ENCODE measurements at places on chromosomes 13 and 19. TPM values are rescaled to one million over a fixed set of nuclear protein-coding genes. Genes with fewer than 3 reads are reported as not detected.
A peak's percentile ranks its signal among the peaks of the same experiment; 100 is the strongest.

DNA sequence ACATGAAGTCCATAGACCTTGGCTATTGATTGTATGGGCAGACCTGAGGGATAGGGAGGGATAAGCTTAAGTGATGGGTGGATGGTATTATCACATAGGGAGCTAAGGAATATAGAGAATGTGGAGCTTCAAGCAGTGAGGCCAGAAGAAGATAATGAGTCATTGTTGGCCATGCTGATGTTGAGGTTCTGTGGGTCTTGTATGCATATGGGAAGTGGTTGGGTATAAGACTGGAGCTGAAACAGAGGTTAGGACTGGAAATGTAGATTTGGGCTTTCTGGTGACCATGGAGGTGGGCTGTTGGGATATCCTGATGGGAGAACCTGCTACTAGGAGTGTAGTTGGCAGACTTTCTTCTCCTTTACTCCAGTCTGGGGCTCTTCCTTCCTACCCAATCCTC, 73.7 kb upstream of the TSC22D1 start:
- no peak for DNase-seq

DNA sequence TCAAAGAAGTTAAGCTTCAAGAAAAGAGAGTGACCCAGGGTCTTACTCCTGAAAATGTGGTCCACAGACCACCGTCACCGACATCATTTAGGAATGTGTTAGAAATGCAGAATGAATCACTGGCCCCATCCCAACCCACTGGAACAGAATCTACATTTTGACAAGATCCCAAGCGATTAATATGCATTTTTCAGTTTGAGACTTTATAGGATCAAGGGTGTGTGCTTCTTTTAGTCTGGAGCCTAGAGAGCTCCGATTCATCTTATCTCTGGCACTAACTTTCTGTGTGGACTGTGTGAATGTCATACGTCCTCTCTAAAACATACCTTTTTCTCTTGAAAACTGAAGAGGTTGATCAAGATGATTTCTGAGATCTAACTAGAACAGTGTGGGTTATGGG, 484.8 kb downstream of the MYO16 start:
- DNase-seq = no peak

CCL25 gene
- total RNA-seq = 1.2 TPM

- DNase-seq = no peak
Measured at GRCh38 chr13:112776354-112776753, 86.5 kb downstream of the ATP11A start.

- DNase-seq = peak; percentile 84
Measured at GRCh38 chr19:41570639-41571112, 5.3 kb upstream of the CEACAM21 start.

- DNase-seq = no peak
Measured at GRCh38 chr13:48266701-48267639, 34.0 kb downstream of the ITM2B start.

CAPN12 gene
- total RNA-seq = 3.9 TPM

- DNase-seq = no peak
Measured at GRCh38 chr13:23844132-23844531, 45.1 kb downstream of the MIPEP start.

ZNF284 gene
- 1.7 TPM for total RNA-seq

DNA sequence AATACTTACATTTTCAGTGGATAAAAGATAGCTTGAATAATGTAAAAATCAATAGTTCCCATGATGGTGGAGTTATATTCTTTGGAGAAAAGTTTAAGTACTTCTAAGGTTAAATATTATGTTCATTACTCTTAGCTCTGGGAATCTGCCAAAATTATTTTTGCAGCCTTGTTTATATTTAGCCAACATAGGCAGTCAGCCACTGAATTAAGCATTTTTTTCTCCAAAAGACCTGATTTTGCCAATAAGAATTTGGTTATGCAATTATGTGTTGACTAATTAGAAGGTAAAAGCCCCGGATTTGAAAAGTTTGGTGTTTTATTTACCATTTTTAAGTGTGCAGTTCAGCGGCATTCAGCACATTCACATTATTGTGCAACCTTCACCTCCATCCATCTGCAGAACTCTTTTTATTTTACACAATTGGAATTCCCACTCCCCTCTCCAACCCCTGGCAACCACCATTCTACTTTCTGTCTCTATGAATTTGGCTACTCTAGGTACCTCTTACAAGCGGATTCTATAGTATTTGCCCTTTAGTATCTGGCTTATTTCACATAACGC, 90.1 kb upstream of the C1QTNF9B start:
- no peak for DNase-seq

DNA sequence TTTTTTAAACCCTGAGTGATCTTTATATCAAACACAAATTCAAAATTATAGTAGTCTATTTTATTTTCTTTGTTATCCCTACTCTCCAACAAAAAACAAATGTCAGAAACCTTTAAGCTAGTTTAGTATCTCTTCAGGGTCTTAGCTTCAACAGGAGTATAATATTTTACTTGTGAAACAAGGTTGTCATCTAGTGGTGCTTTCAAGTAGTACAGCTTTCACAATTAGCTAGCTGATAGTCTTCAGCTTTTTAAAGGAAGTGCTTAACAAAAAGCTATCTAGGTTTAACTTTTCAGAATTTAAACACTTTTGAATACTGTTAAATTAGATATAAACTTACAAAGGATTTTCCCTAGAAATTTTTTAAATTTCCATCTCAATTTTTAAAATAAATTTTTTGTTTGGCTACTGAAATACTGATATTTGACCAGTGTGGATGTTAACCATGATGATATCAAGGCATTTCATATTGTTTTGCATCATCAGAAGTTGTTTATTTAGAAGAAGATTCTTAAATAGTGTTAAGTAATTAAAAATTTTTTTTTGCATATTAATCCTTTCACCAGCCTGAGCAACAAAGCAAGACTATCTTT, 34.2 kb downstream of the TDRD3 start:
- DNase-seq = no peak

- DNase-seq = no peak
Measured at GRCh38 chr13:83183439-83184149, 698.7 kb downstream of the SLITRK1 start.

UBAC2 gene
- total RNA-seq = 59.0 TPM

KLK4 gene
- not detected for total RNA-seq

DNA sequence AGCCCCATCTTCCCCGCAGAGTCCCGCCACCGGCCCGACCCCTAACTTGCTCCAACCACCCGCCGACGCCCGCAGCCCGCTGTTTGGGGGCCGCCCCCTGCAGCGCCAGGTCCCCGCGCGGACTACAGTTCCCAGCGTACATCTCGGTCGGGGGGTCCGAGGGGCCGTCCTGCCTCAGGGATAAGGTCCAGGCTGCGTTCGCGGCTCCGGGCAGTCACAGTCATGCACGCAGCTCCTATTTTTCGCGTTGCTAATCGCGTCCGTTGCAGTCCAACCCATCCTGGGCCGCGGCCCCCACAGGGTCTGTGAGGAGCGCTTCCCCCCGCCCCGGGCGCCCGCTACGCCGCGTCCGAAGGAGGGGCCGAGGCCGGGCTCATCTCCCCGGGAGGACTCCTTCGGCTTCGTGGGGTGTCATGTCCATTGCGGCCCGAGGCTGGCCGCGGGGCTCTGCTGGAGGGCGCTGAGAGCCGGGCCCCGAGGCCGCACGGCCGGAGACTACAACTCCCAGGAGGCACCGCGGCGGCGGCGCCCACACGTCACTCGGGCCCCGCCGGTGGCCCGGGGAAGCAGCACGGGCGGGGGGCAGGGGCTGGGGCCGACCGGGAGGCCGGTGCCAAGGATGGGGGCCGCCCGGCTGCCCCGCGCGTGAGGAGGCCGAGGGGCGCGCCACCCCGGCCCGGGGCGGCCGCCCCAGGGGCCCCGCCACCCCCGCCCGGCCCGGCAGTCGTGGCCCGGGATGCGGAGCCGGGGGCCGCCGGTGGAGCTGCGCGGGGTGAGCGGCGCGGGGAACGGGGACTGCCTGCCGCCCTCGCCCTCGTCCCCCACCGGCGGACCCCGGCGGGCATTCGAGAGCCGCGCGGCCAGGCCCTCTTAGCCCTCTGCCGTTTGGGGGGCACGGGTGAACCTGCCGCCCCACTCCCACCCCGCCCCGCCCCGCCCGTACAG, at the start of gene MAP3K10:
Gene MAP3K10 (plus strand): TSS at position 536 of the 945 bp plus-strand sequence. CDS start 606 bp downstream, outside the sequence.
- peak; percentile 87 for DNase-seq

- no peak for DNase-seq
Measured at GRCh38 chr13:70792121-70792520, 683.9 kb upstream of the KLHL1 start.

DNA sequence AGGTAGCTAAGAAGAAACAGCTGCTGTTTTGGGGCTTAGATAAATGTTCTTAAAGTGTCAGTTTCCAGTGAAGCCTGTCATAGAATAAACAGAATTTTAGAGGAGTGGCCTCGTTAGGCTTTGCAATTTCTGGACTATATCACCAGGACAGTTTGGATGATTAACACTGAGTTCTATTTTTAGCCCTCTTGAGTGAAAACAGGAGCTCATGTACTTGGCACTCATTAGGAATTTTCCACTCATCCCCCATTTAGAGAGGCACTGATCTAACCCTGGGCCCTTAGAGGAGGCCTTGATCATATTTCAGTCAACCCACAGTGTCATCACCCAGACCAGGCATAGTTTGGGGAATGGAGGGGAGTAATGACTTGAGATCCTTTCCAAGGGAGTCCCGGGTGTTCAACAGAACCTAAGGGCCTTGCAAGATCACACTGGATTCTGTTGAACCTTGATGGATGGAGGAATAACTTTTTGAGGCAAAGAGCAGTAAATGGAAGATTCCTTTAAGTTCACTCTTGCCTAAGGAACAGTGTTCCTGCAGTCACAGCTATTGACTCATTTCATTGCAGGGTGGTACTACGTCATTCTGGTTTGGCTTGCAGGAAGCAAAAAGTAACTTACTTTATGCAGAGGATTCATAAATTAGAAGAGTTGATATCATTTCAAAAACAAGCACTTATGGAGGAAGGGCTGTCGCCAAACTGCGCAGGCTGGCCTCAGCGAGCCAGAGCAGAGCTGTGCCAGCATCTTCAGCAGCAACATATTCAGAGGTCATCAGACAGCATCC, 160.2 kb downstream of the SLC7A1 start:
- no peak for DNase-seq

DNA sequence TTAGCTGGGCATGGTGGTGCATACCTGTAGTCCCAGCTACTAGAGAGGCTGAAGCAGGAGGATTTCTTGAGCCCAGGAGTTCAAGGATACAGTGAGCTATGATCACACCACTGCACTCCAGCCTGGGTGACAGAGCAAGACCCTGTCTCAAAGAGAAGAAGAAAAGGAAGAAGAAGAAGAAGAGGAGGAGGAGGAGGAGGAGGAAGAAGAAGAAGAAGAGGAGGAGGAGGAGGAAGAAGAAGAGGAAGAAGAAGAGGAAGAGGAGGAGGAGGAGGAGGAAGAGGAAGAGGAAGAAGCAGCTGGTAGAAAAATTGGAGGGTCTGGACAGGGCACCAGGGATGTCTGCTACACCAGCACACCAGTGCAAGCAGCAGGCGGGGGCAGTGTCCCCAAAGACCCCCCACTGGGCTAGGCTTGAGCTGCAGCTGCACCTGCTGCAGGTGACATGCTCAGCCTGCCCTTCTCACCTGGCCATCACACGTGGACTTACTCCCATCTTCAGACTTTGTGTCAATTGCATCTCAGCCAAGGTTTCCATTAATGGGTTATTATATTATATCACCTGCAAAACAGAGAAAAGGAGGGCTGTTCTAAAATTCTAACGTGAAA, 180.9 kb upstream of the ZNF507 start:
- DNase-seq = no peak

CALR3 gene
- total RNA-seq = 0.16 TPM

- no peak for DNase-seq
Measured at GRCh38 chr13:101989798-101990350, 412.0 kb downstream of the FGF14 start.

GRCh38 chr13:51564252-51564651, 20.0 kb upstream of the WDFY2 start:
- no peak for DNase-seq

DNA sequence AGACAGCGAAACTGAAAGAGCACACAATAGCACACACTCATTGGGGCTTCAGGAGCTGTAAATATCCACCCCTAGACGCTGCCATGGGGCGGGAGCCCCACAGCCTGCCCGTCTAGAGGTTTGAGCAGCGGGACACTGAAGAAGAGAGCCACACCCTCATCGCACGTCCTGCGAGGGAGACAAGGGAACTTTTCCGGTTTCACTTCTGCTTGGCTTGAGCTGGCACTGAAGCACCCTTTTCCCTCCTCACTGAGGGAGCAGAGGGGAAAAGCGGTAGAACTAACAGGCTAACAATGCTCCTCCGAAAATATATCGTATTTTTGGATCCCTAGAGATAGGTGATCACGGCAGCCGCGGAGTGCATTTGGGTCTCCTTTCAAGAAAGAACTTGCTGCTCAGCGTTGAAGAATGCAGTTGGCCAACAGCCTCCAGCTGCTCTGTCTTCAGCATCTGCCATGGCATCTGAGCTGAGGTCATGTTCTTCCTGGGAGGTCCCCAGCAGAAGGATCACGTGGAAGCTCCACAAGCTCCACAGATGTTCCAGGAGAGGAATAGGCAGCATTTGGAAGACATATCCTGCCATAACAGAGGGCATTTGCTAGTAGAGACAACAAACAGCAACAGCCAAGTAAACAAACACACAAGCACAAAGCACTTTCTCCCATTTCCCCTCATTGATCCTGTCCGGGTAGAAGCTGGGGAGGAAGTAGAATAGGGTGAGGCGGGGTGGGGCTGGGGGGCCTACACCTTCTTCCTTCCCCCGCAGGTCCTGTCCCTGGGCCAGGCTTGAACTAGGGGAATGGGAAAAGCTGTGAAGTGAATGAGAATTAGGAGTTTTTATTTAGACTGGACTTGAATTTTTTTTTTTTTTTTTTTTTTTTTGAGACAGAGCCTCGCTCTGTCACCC, 44.8 kb upstream of the ALOX5AP start:
- DNase-seq = peak; percentile 12

- DNase-seq = peak; percentile 26
Measured at GRCh38 chr19:14248578-14249011, 42.6 kb upstream of the ADGRL1 start.

DNA sequence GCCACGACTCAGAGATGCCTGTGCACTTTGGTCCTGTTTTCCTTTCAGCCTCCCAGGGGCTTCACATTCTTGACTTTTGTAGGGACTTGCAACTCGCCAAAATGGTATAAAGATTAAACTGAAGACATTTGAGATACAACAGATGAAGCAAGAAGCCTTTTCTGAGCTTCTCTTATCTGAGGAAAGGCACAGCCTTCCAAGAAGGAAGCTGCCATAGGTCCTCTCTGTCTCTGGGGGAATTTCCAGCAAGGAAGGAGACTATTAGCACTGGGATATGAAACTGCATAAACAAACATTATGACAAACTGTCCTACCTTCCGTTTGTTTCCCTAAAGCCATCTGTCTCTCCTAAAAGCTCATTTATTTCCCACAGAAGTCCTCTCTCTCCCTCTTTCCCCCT, 39.3 kb downstream of the TGDS start:
- DNase-seq = no peak

GJB6 gene
- 8.7 TPM for total RNA-seq

METTL21C gene
- not detected for total RNA-seq

MATK gene
- 32.1 TPM for total RNA-seq

SULT2A1 gene
- not detected for total RNA-seq

FPR3 gene
- not detected for total RNA-seq

VN1R4 gene
- total RNA-seq = not detected

- no peak for DNase-seq
Measured at GRCh38 chr13:102405499-102406100, 3.8 kb upstream of the FGF14 start.

GRCh38 chr19:30762651-30763050, 390.5 kb downstream of the ZNF536 start:
- DNase-seq = no peak

LPAR2 gene
- total RNA-seq = 28.4 TPM

GRCh38 chr19:47615230-47615629, 6.3 kb downstream of the BICRA start:
- DNase-seq = no peak

GRCh38 chr19:1134431-1134830, 30.6 kb downstream of the GPX4 start:
- DNase-seq = no peak

FGF22 gene
- not detected for total RNA-seq

TMEM255B gene
- total RNA-seq = 1.1 TPM

Data from activated naive CD8-positive, alpha-beta T cell treated with anti-CD3 and anti-CD28 coated beads for 36 hours (primary cell).